ENCODE measurements at places on chromosomes 1 and 21. TPM values are rescaled to one million over a fixed set of nuclear protein-coding genes. Genes with fewer than 3 reads are reported as not detected.
A peak's percentile ranks its signal among the peaks of the same experiment; 100 is the strongest.

DNA sequence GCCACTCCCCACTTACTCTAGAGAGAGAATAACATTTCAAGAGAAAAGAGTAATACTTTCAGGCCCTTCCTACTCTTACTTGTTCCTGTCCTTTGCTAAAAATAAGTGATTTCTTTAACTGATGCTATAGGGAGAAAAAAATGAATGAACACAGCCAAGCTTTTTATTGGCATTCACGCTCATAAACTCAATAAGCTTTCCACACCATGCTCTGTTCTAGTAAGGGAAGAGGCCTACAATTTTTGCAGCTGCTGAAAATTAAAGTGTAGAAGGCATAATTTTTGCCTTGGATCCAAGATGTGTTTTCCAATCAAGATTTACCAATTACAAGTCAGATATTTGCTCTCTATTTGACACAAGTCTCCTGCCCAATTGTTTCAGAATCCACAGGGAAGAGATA lies 188.1 kb upstream of the RGS18 start:
- peak; percentile 38 for DNase-seq

GRCh38 chr21:14875704-14876523 lies 188.9 kb downstream of the NRIP1 start:
- DNase-seq, result peak; percentile 17

GRCh38 chr1:206581571-206581981 lies 30.7 kb downstream of the EIF2D start:
- DNase-seq, result no peak

DNA sequence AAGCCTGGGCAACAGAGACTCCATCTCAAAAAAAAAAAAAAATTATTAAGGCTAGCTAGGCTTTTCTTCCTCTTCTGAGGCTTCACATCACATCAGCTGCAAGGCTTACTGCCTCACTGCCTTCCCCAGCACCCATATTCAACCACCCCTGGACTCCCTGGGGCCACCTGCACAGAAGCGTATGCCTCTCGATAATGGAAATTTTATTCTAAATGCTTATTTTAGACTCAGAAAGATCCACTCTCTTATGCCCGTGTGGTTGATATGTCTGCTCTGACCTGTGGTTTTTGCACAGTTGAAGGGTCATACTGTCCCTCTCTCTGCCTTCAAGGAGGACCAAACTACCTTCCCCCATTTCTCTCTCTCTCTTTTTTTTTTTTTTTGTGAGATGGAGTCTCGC lies 1.5 kb upstream of the FCRLA start:
- no peak for DNase-seq

- no peak for DNase-seq
Measured at GRCh38 chr1:246951413-246951812, 19.7 kb upstream of the AHCTF1 start.

DNA sequence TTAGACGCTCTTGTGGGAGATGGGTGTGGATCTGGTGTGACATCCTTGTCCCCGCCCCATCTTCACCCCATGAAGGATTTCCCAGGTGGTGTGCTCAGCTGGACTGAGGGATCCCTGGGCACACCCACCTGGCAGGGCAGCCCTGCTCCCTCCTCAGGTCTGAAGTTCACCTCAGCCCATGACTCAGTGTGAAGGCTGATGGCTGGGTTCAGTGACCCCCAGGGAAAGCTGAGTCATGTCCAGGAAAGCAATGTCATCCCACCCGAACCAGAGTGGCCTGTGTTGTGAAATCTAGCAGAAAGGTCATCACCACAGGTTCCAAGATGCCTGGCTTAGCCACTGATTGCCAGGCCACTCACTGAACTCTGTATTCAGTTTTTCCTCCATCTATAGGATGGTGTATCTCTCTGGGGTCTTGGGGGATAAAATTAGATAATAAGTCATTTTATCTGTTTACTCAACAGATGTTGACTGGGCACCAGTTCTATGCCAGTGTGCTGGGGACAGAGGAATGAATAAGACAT lies 97.7 kb upstream of the JUN start:
- no peak for DNase-seq

- no peak for DNase-seq
Measured at GRCh38 chr21:15221799-15222386, 157.1 kb upstream of the NRIP1 start.

DNA sequence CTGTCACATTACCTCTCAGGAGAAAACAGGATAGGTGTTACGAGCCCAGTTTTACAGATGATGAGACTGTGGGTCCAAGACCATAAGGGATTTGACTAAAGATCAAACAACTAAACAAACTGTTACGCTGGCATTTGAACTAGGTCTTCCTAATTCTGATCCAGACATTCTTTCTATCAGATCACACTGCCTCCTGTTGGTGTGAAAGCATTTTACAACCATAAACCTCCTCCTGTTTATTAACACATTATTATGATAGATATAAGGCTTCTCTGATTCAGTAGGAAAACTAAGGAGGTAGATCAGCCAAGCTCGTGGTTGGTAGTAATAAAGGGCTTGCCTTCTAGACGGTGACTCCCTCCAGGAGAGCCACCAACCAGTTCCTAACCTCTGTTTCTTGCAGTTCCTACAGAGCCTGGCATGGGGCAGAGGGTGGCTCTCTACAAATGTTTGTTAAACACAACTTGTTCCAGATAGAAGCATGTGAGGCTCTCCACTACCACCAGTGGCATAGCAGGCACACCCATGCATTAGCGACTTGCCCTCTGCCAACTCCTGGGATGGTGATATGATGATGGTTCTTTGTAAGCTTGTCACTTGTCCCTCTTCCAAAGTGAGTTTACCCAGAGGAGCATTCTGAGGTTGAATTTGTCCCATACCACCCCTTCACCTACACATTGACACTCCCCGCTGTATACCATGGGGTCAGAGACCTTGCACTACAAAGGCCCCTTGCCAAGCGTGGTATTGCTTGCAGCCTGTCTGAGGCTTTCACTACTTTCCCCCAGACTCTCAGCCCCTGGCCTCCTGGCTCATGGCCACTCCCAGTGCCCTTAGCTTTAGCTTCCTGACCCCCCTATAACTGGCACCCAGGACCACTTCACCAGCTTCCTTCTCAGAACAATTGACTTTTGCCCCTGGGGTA lies 96.4 kb upstream of the HOOK1 start:
- no peak for DNase-seq

- DNase-seq, result no peak
Measured at GRCh38 chr21:38413958-38414548, 84.2 kb downstream of the ERG start.

- no peak for DNase-seq
Measured at GRCh38 chr1:165152109-165152508, 204.4 kb downstream of the LMX1A start.

DNA sequence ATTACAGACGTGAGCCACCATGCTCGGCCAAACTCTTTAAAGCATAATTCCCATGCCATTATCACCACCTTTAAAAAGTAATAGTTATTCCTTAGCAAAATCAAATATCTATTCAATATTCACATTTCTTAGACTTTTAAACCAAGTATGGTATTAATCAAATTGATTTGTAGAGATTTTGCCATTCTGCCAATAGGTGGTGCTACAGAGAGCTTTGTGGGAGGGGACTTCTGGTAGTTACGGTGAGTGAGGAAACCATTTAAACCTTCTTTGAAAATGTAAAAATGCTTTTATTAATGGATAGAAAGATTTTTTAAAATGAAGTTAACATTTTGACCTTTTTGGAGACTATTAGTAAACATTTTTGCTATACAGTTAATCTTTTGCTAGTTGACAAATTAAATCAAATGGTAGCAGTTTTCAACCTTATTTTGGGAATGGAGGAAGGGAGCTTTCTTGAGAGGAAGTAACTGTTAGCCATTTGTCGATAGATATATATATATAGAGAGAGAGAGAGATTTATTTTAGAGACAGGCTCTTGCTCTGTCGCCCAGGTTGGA lies 19.3 kb downstream of the IARS2 start:
- DNase-seq, result no peak

DNA sequence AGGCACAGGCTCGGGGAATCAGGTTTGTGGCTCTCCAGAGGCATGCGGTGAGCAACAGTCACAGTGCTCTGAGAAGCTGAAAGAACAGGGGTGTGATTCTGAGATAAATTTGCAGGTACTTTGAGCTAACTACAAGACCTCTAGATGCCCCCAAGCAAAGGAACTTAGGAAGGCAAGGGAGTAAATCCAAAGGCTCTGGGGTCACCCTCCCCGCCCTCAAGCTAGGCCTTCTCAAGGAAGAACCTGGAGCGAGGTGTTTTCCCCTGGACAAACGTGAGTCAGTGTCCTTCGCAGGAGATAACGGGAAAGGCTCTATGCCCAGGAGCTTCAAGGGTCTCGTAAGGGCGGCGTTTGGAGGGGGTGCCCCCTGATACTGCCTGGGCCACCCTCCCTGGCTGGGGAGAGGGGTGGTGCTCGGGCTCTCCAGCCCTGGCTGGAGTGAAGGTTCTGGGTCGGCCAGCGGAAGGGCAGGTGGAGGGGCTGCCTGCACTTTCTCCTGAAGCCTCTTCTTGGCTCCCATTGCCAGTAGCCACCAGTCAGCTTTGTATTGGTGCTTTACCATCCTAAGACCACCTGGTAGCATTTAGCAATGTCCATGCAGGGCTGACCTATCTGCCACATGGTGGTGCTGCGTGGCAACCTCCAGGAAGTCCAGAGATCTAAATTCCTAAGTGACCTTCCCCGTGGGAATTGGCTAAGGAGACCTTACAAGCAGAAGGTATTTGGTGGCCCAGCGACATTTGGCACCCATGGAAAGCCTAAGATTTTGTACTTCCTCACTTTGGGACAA lies 44.0 kb downstream of the GPR161 start:
- DNase-seq, result no peak

- DNase-seq, result no peak
Measured at GRCh38 chr1:198649968-198650338, 11.1 kb downstream of the PTPRC start.

- no peak for DNase-seq
Measured at GRCh38 chr1:112251766-112252506, 144.1 kb upstream of the CTTNBP2NL start.

GRCh38 chr1:159010391-159010790 lies 684 bp downstream of the IFI16 start:
- DNase-seq, result no peak

GRCh38 chr1:166170075-166170474 lies 3.3 kb upstream of the FAM78B start:
- DNase-seq, result no peak

DNA sequence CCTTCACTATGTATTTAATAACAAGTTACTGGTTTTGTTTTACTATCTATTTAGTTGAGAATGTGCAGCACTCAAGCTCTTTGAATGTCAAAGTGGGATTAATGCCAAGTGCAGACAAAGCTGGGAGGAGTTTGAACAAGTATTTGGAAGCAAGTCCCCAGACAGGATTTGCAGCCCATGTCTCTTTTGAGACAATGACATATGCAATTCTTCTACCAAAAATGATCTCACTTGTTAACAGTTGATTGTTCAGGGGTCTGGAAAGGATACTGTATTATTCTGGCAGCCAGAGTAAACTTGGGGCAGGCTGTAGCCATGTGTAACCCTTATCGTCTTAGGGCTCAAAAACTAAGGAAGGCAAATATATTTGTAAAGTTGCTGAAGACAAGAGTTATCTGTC lies 15.8 kb downstream of the COLGALT2 start:
- peak; percentile 68 for DNase-seq

- no peak for DNase-seq
Measured at GRCh38 chr1:111720977-111721786, 18.0 kb downstream of the INKA2 start.

Gene BECN2
- polyA plus RNA-seq, result 1.1 TPM

Gene USH2A
- 0.05 TPM for polyA plus RNA-seq

Gene DMBX1
- polyA plus RNA-seq, result not detected

Gene GREM2
- 2.3 TPM for polyA plus RNA-seq

Gene C1QB
- polyA plus RNA-seq, result 30.0 TPM

Gene C4BPB
- polyA plus RNA-seq, result 0.10 TPM

Gene RGS8
- not detected for polyA plus RNA-seq

Gene PRDX6
- polyA plus RNA-seq, result 561 TPM
